ENCODE measurements at places on chromosomes 4 and X.

DNA sequence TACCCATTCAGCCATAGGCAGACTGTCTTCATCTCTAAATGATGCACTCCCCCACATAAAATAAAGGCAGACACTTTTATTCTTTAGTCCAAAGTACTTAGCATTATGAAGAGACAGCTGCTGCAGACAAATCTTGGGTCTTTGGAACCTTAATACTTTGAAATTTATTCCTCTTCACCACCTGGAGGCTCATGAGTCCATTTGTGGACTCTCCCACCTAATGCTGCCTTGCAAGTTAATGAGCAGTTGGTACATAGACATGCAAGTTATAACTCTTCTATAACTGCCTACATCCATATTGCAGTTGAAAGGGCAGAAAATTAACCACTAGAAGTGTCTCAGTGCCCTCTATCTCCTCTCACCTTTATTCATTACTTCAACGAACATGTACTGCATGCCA, 118.6 kb upstream of the CPEB2 start:
- no peak for DNase-seq

GRCh38 chr4:8303485-8304281, 34.1 kb downstream of the HTRA3 start:
- no peak for DNase-seq

GRCh38 chr4:2412885-2413716, 5.3 kb downstream of the ZFYVE28 start:
- peak; percentile 63 for DNase-seq

GRCh38 chr4:162406637-162407365, 243.0 kb upstream of the FSTL5 start:
- DNase-seq = no peak

DNA sequence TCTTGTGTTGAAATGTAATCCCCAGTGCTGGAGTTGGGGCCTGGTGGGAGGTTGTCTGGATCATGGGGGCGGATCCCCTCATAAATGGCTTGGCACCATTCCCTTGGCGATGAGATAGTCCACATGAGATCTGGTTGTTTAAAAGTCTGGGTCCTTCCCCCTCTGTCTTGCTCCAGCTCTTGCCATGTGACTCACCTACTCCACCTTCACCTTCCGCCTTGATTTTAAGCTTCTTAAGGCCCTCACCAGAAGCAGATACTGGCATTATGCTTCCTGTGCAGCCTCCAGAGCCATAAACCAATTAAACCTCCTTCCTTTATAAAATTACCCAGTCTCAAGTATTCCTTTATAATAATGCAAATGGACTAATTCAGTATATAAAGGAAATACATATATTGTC, 111.5 kb downstream of the NR3C2 start:
- DNase-seq = no peak

GRCh38 chr4:56424697-56425514, 10.5 kb downstream of the PPAT start:
- DNase-seq = no peak

GRCh38 chr4:139973616-139974015, 180.4 kb downstream of the MAML3 start:
- DNase-seq = no peak

- DNase-seq = no peak
Observed at GRCh38 chrX:48831909-48832291, 3.5 kb downstream of the PCSK1N start.

- no peak for DNase-seq
Observed at GRCh38 chrX:50492720-50493119, 22.1 kb upstream of the DGKK start.

- DNase-seq = no peak
Observed at GRCh38 chr4:94545296-94545695, 93.6 kb downstream of the PDLIM5 start.

- DNase-seq = no peak
Observed at GRCh38 chrX:64853424-64853823, 122.8 kb downstream of the ZC4H2 start.

DNA sequence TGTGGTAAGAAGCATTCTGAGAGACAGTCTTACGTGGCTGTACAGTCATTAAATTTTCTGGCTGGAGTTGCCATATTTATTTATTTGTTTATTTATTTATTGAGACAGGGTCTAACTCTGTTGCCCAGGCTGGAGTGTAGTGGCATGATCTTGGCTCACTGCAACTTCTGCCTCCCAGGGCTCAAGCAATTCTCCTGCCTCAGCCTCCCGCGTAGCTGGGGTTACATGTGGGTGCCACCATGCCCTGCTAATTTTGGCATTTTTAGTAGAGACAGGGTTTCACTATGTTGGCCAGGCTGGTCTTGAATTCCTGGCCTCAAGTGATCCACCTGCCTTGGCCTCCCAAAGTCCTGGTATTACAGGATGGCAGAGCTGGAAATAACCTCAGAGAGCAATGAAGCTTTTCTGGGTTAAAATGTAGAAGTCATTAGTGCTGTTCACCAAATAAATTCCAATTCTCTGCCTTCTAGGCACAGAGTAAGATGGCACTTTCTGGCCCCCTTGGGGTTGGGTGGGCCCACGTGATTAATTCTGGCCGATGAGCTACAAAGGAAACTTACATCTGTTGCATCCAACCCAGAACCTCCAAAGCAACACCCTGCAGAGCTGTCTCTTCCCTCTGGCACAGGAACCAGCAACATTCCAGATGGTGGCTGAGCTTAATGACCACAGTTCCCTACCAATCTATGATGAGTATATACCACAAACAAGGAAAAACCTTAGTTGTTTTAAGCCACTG, 4.5 kb downstream of the MRFAP1 start:
- DNase-seq = no peak

DNA sequence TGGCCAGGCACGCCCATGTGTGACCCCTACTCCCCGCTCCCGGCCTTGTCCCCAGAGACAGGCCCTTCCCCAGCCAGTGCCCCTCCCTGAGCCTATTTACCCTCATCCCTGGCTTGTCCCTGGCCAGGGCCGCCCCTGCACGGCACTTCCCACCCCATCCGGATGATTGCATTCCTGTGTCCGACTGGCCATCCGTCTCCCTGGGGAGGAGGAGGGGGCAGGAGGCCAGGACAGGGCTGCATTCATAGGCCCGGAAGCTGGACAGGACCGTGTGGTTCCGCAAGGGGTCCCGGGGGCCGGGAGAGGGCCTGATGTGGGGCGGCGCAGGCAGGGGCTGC, 22.8 kb downstream of the CTBP1 start:
- no peak for DNase-seq

DNA sequence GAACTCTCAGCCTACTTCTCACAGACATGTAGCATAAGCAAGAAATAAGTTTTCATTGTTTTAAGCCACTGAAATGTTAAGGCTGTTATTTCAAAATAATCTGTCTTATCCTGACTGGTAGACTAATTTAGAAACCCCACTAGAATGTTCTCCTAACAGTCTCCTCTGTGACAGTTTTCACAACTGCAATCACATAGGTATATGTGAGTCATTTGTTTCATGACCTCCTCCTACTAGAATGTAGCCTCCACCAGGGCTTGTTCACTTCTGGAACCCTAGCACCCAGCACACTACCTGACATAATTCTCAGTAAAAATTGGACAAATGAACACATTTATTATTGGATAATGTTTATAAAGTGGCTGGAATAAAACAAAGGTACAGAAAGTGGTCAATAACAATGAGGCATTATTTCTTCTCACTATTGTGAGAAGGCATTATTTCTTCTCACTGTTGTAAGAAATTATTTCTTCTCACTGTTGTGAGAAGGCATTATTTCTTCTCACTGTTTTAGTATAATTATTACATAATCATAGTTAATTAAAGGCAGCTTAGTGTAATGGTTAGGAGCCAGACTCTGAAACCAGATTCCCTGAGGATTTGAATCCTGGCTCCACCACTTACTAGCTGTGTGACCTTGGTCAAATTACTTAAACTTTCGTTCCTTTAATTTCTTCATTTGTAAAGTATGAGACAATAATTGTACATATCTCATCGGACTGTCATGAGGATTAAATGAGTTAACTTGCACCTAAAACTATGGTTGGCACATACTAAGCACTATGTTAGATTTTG, 251.5 kb downstream of the RASL11B start:
- DNase-seq = no peak
